T1000 (cell line): ENCODE measurements at places on chromosomes 2 and 18.

GRCh38 chr2:31161637-31162036 is 23.4 kb upstream of the GALNT14 start:
- DNase-seq: no peak

GRCh38 chr2:171309455-171310286 is 124.1 kb downstream of the METTL8 start:
- DNase-seq: no peak

DNA sequence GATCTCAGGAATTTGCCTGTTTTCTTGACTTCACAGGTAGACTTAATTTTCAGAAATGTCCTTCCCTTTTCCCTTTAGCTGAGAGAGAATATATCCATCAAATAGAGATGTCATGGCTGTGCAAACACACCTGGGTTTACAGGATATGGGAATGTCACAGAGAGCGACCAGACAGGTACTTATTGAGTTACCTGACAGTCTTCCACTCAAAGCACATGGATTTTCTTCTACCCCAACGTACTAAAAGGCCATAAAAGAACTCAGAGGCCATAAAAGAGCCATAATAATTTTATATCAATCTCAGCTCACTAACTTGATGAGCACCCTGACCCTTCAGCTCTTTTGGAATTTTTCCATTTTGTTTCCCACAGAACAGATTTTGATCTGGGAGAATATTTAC is 5.3 kb upstream of the DTNA start:
- no peak for DNase-seq

DNA sequence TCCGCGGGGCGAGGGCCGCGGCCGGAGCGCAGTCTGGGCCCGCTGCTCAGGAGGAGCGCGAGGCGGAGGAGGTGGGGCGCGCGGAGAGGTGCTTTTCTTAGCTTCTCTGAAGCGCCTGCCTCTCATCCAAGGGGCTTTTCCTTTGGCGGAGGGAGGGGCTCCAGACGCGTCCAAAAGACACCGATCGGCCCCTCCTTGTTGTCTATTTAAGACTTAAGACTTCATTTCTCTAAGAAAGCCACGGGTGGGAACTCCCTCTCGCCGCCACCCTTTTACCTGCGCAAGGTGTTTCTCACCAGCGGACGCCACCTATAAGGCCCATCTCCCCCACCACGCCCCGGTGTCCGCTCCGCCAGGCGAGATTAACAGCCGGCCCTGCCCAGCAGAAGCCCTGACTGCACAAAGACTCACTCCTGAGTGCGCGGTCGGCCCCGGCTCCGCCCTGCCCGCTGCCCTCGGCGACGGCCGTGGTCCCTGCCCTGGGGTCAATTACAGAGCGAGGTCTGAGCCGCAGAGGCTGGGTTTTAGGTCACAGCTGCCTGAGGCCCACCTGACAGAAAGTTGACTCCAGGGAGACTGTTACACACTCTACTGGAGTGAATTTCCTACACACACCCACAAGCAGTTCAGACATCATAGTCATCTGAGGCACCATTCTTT is at the start of gene DSC2:
TSS of gene DSC2 (minus strand) at position 397 of the 660 bp plus-strand sequence. CDS start 450 bp downstream, outside the sequence.
- DNase-seq: no peak

DNA sequence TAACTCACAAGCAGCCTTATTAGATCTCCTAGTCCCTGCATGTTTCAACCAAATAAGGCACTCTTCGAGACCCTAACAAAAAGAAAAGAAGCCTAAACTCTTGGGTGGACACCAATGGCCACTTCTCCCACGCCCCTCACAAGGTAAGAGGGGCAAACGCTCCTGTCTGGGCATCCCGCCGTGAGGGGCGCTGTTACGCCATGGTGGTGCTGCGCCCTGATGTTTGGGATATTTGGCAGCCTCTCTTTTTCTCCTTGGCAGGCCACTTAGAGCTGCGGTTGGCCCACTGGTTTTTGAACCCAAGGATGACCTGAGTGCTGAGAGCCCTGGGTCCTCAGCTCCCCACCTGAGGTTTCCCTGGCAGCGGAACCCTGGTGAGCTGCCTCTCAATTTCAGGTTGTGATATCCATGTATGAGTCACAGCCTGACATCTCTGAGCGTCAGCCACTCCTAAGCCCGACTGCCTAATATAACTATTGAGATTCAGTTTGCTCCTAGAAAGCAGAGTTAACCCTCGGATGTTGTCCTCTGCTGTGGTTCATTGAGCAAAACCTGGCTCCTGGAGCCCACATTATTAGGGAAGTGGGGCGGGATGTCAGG is 103.3 kb downstream of the COL6A3 start:
- no peak for DNase-seq

DNA sequence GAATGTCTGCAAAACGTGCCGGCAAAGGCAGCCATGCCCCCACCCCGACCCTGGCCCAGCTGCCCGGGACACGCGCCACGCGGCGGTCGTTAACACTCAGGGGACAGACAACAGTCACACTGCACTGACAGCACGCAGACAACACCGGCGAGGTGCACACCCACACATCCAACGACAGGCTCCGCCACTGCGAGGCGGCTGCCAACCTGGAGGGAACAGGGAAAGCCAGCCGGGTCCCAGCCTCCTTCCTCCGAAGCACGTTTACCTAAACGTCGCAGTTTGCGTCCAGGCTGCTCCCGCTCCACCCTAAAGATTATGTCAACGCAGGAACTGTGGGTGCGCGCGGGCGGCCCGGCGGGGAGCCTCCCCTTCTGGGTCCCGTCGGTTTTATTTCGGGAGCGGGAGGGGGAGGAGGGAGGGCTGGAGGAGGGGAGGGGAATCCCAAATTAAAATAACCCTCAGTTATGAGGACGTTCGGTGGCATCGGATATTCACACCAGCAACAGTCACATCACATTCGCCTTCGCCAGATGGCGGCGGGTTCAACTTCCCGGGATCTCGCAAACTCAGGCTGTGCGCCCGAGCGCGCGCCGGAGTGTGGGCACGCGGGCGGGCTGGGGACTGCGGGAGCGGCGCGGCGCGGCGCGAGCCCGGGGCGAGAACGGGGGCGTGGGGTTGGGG is 644 bp downstream of the PTGR3 start:
- DNase-seq: no peak

GRCh38 chr2:229713371-229714079 is 830 bp downstream of the DNER start:
- DNase-seq: peak; percentile 49

DNA sequence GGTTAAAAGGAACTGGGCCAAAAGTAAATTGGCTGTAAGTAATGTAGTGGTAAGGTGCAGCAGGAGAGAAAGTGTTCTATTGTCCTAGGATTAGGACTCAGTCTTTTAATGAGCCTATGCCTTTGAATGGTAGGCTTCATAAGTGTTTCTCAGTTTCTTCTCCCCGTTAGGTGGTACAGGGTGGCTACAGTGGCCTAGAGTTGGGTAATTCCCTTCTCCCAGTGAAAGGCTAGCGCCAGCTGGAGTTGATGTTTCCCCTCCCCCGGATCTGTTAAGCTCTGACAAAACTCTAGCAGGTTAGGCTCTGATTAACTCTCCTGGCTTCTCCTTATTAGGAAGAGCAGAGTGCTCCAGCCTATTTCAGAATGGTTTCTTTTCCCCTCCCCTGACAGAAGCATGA is 127.7 kb downstream of the DNAH6 start:
- no peak for DNase-seq

GRCh38 chr2:133766164-133766832 is 198.0 kb upstream of the NCKAP5 start:
- DNase-seq: no peak

- DNase-seq: no peak
These were observed 97.9 kb upstream of the GPR45 start for GRCh38 chr2:105143467-105144151.

- DNase-seq: no peak
These were observed 74.9 kb upstream of the UBE2E3 start for GRCh38 chr2:180905461-180905860.

DNA sequence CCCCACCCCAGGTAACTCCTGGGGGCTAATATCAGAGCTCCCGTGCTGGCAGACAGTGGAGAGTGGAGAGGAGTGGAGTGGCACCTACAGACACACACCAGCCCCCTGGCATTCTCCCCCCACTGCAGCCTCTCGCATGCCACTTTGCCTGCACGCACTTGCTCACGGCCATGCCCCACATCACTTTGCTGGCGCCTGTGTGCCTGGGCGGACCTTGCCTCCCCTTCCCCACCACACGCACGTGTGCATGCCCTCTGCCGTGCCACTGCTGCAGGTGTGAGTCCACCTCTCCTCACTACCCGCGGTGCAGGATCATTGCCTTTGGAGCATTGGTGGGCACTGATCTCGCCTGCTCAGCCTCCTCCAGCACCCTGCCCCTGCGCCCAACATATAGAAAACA is 72.6 kb upstream of the DOK6 start:
- DNase-seq: no peak

- DNase-seq: no peak
These were observed 67.1 kb upstream of the CCBE1 start for GRCh38 chr18:59764281-59764680.

DNA sequence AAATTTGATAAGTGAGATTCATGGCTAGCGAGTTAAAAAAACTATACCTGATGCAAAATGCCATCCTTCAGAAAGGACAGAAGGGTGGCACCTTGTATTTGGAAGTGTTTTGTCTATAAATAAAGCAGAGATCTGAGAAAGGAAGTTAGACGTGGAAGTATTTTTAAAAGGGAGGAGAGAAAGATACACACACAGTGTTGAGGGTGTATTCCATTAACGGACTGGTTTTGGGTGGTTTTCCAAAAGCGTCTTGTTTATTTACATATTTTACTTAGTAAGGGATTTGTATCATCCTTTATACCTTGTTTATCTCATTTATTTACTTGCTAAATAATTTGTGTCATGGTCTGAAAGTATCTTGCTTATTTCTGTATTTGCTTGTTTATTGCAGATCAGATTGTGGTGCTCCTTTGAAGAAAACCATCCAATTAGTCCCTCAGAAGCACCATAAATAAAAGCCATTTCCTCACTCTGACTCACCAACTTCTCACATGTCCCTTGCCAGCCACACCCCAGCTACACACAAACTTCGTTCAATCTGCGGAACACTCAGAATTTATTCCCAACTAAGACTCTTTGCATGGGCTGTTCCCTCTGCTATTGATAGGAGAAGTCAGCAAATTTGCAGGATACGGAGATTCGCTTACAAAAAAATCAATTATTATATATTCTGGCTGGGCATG is 90.8 kb downstream of the FAM124B start:
- DNase-seq: no peak

GRCh38 chr18:32889615-32890593 is 117.1 kb upstream of the KLHL14 start:
- no peak for DNase-seq

- no peak for DNase-seq
These were observed 96.1 kb upstream of the ODC1 start for GRCh38 chr2:10544252-10544651.

DNA sequence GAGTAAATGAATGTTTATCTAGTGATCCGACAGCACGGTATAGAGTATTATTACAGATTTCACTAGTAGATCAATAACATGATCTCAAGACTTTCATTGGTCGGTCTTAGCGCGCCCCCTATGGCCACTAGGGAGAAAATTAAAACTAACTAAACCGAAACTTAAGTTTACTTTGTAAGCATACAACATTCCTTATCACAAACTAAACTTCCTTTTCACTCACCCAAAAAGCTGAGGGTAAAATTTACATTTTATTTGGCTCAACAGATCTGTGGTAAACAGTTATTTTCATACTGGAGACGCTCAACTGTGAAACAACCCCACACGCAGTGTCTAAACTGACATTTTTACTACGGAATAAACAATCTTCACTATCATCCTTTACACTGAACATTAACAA is 215.6 kb upstream of the MAP2 start:
- no peak for DNase-seq

GRCh38 chr2:168712053-168712452 is 90.4 kb upstream of the NOSTRIN start:
- DNase-seq: no peak

DNA sequence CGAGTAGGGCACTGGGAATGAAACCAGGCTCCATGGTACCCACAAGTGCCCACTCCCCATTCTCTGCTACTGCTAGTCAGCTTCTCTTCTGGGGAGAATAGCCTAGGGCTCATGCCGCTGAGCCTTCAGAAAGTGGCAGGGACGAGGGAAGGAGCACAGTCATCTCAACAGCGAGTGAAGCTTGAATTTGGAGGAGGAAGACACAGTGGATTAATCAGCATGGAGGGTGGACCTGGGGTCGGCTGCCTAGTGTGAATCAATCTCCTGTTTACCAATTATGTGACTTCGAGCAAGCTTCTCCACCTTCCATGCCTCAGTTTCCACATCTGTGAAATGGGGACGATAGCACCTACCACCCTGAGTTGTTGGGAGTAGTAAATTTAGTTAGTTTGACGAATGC is 157.0 kb downstream of the SEPTIN10 start:
- DNase-seq: no peak

DNA sequence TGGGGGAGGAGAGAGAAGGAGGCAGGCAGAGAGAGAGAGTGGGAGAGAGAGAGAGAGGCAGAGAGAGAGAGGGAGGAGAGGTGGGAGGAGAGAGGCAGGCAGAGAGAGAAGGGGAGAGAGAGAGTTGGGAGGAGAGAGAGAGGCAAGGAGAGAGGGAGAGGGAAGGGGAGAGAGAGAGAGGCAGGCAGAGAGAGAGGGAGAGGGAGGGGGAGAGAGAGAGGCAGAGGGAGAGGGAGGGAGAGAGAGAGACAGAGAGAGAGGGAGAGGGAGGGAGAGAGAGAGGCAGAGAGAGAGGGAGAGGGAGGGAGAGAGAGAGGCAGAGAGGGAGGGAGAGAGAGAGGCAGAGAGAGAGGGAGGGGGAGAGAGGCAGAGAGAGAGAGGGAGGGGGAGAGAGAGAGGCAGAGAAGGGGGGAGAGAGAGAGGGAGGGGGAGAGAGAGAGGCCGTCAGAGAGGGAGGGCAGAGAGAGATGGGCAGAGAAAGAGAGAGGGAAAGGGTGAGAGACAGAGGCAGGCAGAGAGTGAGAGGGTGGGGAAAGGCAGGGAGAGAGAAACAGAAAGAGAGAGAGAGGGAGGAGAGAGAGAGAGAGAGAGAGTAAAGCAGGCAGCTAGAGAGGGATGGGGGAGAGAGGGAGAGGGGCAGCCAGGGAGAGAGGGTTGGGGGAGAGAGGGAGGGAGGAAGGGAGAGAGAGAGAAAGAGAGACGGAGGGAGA is 122.2 kb upstream of the PXDN start:
- DNase-seq: no peak

- no peak for DNase-seq
These were observed 689.0 kb upstream of the FSHR start for GRCh38 chr2:49843314-49843713.

DNA sequence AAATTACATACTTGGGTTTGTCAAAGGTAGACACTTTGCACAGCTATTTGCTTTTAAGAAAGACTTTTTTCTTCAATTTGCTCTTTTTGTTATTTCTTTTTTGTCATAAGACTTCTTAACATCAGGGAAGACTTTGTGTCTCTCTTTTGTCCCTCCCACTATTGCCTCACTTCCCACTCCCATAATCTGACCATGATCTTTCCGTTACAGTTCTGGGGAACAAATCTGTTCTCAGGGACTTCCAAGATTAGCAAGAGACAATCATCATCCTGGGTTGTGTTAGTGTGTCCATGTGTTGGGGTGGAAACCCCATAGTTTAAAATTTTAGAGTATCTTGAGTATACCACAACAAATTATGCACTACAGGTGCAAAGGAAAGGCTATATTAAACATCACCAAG is 75.3 kb downstream of the REV1 start:
- DNase-seq: no peak
